ENCODE measurements at places on chromosomes 1 and 21. TPM values are rescaled to one million over a fixed set of nuclear protein-coding genes. Genes with fewer than 3 reads are reported as not detected.

DNA sequence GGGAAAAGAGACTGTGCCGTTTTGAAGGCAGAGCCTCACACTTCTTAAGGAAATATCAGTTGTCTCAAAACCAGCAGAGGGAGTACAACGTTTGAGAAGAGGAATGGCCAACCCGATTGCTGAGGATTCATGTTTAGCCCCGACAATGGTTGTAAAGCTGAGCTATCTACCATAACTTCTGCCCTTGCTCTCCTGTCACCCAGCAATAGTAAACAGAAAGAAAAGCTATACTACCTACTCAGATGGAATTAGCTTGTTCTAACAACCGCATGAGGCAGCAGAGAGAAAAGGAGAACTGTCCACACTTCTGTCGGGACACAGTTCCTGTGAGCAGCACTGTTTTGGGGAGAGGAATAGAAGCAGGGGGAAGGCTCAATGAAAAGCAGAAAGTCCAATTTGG lies 91.2 kb downstream of the SLC45A1 start:
- no peak for DNase-seq

- no peak for DNase-seq
These were observed 155.4 kb downstream of the PGBD5 start for GRCh38 chr1:230270559-230271281.

- DNase-seq: no peak
These were observed 40.6 kb downstream of the KCNA2 start for GRCh38 chr1:110565565-110565964.

The C1QTNF12 gene
- 2.2 TPM for total RNA-seq

GRCh38 chr1:17839641-17840196 lies 84.6 kb downstream of the ACTL8 start:
- no peak for DNase-seq

DNA sequence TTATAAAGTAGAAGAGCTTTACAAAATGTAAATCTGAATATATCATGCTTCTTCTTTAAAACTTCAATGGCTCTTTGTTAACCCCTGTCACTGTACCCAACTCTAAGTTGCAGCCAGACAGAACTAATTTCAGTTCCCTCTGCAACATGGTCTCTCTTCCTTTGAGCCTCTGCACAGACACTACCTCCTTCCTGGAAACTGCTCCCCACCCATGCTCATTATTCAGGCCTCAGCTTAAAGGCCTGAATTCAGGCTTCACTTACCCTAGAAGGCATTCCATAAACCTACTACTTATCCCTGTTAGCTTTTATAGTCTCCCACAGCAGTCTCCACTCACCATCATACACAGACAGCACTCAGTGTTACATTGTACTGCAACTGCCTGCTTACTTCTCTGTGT lies 2.6 kb upstream of the EEIG2 start:
- DNase-seq: no peak

The ECE1 gene
- 83.2 TPM for total RNA-seq

DNA sequence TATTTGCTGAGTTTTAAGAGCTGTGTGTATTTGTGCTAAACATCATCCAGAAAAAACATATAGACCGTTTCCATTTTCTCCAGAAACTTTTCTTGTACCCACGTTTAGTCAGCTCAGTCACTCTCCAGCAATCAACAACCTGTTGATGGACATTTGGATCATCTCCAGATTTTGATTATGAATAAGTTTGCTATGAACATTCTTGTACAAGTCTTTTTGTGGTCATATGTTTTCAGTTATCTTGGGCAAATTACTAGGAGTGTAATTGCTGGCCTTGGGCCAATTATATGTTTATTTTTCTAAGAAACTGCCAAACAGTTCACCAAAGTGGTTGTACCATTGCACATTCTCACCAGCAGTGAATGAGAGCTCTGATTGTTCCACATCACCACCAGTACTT lies 221.8 kb downstream of the CENPF start:
- DNase-seq: no peak

The HHIPL2 gene
- total RNA-seq: 0.19 TPM

DNA sequence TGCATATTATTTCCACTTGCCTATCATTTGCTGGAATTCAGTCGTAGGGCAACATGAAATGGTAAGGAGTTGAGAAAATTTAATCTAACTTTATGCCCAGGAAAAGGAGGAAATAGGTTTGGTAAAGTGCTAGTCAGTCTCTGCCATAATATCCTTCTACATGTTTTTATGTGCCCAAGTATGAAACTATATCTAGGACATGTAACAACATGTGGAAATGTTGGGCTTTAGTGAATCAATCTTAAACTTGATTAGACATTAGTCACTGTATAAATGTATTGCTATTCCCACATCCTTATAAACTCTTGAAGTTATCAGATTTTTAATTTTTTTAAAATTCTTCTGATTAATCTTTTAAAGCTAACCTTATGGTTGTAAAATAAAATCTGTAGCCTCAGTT lies 204.7 kb upstream of the ZRANB2 start:
- DNase-seq: no peak

DNA sequence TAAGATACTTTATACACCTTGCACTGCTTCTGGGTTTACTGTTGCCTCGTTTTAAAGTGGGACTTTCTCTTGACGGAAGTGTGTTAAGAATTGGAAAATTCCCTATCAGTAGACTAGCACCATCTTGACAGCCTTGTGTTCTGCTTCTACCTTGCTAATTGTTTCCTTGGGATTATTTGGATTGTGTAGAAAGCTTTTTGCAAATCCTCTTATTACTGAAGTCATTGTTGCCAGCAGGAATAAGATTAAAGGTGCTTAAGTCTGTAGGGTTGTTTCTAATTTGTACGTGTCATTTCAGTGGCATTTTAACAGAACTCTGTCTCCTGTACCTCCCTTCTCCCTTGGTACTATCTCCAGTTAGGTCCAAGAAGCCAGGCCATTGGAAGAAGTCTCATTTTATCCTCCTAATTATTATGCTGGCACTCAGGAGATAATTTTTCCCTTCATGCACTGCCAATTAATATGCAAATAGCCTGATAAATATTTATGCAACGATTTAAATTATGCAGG lies 107.7 kb downstream of the POU2F1 start:
- DNase-seq: no peak

Measured in activated naive CD8-positive, alpha-beta T cell treated with anti-CD3 and anti-CD28 coated beads, Interleukin-2, amount 10 ng/mL, durations not matched to agents 7 days and 5 days (primary cell).